ENCODE measurements at places on chromosomes 2 and 18.

DNA sequence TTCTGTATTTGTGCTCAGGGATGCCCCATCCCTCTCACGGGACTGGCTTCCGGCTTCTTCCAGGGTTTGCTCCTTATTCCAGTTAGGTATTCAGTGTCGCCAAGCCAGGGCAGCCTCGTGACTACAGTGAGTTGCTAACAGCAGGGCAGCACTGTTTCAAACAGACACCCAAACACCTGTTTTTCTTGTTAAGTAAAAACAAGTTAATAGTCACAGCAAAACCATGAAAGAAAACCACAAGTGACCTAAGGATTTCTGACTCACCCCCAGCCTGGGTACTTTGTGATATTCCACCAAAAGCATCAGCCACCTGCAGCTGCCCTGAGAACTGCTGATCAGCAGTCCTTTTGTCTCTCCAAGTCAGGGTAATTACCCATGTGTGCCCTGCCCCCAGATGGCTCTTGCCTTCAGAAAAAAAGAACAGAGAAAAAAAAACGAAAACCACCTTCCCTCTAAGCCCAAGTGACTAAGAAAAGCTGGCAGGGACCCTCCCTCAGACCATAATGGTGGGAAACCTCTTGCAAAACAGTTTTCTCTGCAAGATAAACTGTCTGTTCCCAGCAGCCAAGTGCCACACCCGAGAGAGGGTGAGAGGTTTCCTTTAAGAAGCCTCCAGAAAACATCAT lies 178.2 kb downstream of the ANAPC1 start:
- peak; percentile 76 for DNase-seq

DNA sequence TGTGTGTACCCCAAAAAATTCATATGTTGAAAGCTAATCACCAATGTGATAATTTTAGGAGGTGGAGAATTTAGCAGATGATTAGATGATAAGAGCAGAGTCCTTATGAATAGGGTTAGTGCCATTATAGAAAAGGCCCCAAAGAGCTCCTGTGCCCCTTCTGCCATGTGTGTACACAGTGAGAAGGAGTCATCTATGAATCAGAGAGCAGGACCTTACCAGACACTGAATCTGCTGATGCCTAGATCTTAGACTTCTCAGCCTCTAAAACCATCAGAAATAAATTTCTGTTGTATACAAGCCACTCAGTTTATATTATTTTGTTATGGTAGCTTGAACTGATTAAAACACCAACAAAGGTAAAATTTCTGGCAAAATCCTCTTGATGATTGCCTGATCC lies 560.0 kb upstream of the CDH2 start:
- DNase-seq, result no peak

DNA sequence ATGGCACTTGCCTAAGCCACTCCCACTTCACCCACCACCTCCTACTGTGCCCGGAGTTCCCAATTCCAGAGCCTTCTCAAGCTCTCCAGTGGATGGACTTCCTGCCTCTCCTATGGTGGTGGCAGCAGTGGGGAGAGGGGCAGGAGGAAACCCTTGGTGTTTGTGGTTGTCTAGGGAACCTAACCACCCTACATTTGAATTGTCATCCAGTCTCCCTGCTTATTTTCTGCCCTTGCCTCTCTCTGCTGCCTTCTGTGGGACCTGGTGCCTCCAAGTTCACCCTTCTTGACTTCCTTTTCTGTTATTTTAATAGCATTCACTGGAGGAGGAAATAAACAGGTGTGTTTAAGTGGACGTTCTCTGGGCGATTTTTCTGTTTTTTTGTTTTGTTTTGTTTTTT lies 50.0 kb upstream of the HPCAL1 start:
- DNase-seq, result no peak

GRCh38 chr2:42164046-42164445 lies 5.1 kb upstream of the EML4 start:
- DNase-seq, result no peak

Measured in activated T-cell treated with anti-CD3 and anti-CD28 coated beads, Interleukin-2, amount 50 U/mL, for 72 hours (primary cell).